ENCODE measurements at places on chromosomes 7 and 10.
A peak's percentile ranks its signal among the peaks of the same experiment; 100 is the strongest.

GRCh38 chr10:97117372-97117771 is 68.4 kb downstream of the SLIT1 start:
- no peak for DNase-seq

- DNase-seq, result no peak
Measured at GRCh38 chr10:34612446-34612845, 202.7 kb downstream of the PARD3 start.

GRCh38 chr7:148983200-148984146 is 44.8 kb downstream of the PDIA4 start:
- DNase-seq, result peak; percentile 84

GRCh38 chr7:154928136-154929005 is 74.6 kb downstream of the PAXIP1 start:
- peak; percentile 9 for DNase-seq

DNA sequence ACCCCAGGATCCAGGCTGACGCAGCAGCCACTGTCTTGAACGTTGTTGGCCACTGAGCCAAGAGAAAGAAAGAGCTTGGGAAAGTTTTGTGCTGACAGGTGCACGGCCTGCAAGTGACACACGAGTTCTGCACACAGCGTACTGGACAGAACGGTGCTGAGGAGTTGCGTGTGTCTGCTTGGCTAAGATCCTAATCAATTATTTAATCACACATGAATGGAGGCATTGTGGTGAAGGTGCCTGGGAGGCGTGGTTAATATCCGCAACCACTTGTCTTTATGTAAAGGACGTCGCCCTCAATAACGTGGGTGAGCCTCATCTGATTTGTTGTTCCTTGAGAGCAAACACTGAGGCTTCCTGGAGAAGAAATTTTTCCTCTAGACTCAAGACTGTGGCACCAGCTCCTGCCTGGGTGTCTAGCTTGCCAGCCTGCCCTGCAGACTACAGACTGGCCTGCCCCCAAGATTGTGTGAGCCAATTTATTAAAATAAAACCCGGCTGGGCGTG is 16.6 kb upstream of the GNA12 start:
- DNase-seq, result no peak

DNA sequence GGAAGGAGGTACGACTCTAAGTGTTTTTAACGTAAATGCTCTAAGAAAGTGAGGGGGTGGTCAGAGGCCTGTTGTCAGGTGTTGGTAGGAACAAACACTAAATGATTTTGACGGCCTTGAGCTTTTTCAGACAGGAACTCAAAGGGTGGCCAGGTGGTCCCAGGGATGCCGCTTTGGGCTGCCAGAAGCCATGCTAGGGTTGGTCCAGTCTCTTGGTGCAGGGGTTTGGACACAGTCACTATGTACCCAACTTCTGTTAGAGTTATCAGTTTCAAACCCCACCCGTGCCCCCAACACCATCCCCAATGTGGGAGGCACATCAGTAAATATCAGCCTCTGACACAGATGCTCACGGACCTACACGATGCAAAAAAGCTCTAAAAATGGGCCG is 9.3 kb downstream of the ATP6V0E2 start:
- DNase-seq, result no peak

All from activated CD4-positive, alpha-beta T cell treated with anti-CD3 and anti-CD28 coated beads, Interleukin-2, amount 50 U/mL, for 4 hours (primary cell).